KBM-7 (cell line): ENCODE measurements at places on chromosomes 12 and 14.

DNA sequence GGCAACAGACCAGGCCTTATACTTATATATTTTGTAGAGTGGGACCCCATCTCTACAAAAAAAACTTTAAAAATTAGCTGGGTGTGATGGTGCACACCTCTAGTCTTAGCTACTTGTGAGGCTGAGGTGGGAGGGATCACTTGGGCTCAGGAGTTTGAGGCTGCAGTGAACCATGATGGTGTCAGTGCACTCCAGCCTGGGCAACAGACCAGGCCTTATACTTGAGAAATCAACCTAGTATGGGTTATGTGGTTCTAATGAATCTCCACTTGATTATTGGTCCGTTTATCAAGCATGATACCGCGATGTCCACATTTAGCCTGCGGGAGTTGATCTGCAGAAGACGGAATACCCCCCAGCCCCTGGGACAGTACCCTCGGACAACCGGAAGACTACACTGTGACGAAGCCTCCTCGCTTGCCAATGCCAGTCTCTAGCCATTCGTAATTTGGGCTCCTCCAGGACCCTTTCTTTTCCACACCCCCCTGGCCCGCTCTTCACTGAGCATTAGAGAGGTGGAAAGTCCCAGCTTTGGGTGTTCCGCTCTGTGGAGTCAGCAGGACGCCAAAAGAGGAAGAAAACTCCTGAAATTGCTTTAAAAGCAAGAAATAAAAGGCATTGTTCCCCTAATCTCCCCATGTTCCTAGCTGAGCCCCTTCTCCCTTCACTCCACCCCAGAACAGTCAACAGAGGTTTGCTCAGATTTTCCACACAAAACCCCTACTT lies 19.4 kb downstream of the LTBP2 start:
- no peak for DNase-seq

DNA sequence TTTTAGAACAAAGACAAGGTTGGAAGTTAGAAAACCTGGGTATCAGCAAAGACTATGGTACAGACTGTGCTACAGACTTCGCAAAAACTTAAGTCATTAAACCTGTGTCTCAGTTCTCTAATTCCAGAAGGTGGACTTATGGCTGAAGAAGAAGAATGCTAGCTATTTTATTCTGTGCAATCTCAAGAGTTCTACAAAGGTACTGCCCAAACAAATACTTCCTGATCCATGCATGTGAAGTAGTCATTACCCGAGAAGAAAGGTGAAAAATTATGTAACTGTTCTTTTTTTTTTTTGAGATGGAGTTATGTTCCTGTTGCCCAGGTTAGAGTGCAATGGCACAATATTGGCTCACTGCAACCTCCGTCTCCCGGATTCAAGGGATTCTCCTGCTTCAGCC lies 45.5 kb upstream of the SLC2A3 start:
- no peak for DNase-seq

GRCh38 chr14:70934502-70935134 lies 27.4 kb downstream of the PCNX1 start:
- no peak for DNase-seq

GRCh38 chr12:122395319-122395718 lies 27.1 kb downstream of the CLIP1 start:
- DNase-seq, result no peak

DNA sequence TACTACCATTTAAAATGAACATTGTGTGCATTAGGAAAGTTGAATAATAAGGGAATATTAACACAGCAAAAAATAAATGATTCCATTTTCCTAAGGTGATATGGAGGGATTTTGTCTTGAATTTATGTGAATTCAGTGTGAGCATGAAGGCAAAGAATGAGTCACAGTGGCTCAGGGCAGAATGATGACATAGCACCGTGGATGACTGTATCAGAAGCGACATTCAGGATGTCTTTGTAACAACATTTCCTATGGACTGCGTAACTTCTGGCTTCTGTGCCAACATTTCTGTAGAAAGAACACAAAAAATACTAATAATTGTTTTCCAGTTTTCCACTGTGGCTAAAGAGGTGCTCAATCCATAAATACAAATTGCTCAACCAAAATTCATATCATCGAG lies 54.6 kb downstream of the TTC8 start:
- no peak for DNase-seq

DNA sequence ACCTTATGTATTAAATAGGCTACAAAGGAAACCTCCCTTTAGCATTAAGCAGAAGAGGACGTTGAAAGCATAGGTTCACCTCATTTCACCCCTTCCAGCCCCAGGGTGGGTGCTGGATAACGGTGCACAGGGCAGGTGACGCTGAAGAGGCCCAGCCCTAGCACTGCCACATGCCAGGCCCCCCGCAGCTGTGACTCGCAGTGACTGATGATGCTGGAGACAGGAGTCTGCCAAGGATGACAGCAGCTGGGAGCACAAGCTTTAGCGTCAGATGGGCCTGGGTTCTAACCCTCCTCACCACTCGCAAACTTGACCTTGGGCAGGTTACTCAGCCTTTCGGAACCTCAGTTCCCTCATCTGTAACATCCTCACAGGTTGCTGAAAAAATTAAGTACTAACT lies 76.7 kb downstream of the TBK1 start:
- no peak for DNase-seq

- DNase-seq, result no peak
Measured at GRCh38 chr12:125097427-125097826, 32.2 kb downstream of the AACS start.

DNA sequence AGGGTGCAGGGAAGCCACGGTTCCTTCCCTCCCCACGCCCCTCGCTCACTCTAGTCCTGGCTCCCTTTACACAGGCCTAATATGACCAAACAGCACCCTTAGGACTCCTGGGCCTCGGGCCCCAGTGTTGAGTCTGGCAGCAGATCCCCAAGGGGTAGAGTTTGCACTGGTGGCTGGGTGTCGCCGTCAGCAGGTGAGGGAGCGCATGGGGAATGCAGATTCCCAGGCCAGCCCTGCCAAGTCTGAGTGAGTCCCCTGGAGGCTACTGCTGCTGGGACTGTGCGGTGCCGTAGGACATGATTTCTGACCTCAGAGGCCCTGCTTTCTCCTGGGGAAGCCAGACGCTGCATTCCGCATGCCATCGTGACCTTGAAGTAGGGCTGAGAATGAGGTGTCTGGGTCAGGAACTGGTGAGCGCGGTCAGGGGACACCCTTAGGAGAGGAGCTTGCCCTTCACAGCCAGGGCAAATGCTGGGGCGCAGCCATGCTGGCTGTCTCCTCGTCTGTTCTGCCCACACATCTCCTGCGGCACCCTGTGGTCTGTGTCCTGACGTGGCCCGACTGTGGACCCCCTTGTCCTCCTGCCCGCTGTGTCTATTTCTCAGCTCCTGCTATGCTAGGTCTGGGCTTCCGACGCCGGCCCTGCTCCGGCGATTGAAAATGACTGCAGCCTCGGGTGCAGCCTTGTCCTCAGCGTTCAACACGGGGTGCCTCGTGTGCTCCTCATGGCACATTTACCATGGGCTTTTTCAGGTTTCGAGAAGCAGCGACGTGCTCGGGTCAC lies 37.6 kb upstream of the PRMT8 start:
- DNase-seq, result no peak

DNA sequence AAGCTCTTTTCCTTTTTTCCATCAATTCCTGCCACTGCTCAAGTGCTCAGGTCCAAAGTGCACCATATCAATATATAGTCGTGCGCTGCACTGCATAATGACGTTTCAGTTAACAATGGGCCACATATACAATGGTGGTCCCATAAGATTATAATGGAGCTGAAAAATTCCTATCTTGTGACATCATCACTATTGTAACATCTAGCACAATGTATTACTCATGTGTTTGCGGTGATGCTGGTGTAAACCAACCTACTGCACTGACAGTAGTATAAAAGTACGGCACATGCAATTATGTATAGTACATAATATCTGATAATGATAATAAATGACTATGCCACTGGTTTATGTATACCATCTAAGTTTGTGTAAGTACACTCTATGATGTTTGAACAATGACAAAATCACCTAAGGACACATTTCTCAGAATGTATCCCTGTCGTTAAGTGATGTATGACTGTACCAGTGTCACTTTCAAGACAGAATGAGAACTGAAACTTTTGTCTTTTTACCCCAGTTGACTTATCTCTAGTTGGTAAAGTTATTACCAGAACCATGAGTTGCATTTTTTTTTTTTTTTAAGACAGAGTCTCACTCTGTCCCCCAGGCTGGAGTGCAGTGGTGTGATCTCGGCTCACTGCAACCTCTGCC lies 53.7 kb upstream of the INSM2 start:
- DNase-seq, result no peak

- no peak for DNase-seq
Measured at GRCh38 chr14:85793533-85793932, 263.6 kb downstream of the FLRT2 start.
